Left lobe of liver (tissue), 2 donors: ENCODE measurements at places on chromosomes 1 and 21. TPM values are rescaled to one million over a fixed set of nuclear protein-coding genes. Genes with fewer than 3 reads are reported as not detected.

Gene VCAM1
- 8.9 TPM for total RNA-seq

Gene PGBD5
- total RNA-seq, result 7.5 TPM

Gene RORC
- 32.1 TPM for total RNA-seq

- no peak for DNase-seq
Observed at GRCh38 chr1:199010933-199011332, 372.1 kb downstream of the PTPRC start.

- DNase-seq, result no peak
Observed at GRCh38 chr1:94281361-94282142, 44.2 kb upstream of the ARHGAP29 start.
